Keratinocyte (primary cell): ENCODE measurements at places on chromosomes 2 and 18. TPM values are rescaled to one million over a fixed set of nuclear protein-coding genes. Genes with fewer than 3 reads are reported as not detected.
A peak's percentile ranks its signal among the peaks of the same experiment; 100 is the strongest.

DNA sequence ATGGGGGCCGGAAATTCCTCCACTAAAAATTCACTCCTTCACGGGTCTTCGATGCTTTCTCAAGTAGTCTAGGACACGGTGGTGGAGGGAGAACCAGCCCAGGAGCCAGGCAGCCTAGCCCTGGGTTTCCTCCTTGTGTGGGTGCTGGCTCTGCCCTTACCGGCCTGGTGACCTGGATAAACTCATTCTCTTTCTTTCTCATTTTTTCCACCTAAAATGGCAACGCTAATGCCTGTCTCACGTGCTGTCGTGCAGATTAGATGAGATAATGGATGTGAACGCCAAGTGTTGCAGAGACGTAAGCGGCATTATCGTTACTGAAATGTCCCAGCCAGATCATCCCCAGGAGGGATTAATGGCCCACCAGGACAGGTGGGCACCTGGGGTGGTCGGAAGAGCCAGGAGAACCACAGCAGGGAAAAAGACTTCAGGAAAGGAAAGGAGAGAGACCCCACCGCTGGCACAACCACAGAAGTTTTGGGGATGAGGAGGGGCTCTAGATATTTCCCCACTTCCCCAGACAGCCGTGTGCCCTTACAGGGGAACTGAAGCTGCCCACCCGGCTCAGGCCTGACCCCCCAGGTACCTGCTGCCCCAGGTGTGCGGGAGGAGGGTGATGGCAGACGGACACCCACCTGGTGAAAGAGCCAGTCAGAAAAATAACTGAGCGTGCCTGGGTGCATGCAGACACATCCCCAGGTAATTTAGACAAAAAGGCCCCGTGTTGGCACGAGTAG is 100.8 kb upstream of the ASAP2 start:
- H3K4me3 ChIP-seq, result no peak overlapping the region
- no peaks in the 10 kb centered on the region for H3K27me3 ChIP-seq
- no peak overlapping the region for H3K27ac ChIP-seq
- peaks cover 37% of the 10 kb centered on the region for H3K4me1 ChIP-seq
- DNase-seq, result no peak
- no peaks in the 10 kb centered on the region for H3K36me3 ChIP-seq

The HOXD13 gene
- not detected in 3 replicates for polyA plus RNA-seq

The CTNNA2 gene
- polyA plus RNA-seq, result not detected in 3 replicates

The MBOAT2 gene
- 64.2 to 121 TPM (median 79.7 TPM) in 3 replicates for polyA plus RNA-seq

GRCh38 chr2:192391041-192391440 is 196.3 kb upstream of the TMEFF2 start:
- no peak overlapping the region for H3K27ac ChIP-seq
- H3K27me3 ChIP-seq, result no peaks in the 10 kb centered on the region
- no peak for DNase-seq

- DNase-seq, result no peak
- H3K4me3 ChIP-seq, result no peak overlapping the region
- H3K27ac ChIP-seq, result no peak overlapping the region
- no peaks in the 10 kb centered on the region for H3K4me1 ChIP-seq
These were observed 26.9 kb downstream of the DNAH7 start for GRCh38 chr2:196041786-196042185.

GRCh38 chr18:75036917-75037688 is 171.8 kb downstream of the PTGR3 start:
- H3K27me3 ChIP-seq, result no peaks in the 10 kb centered on the region
- no peak overlapping the region for H3K4me3 ChIP-seq
- H3K36me3 ChIP-seq, result no peaks in the 10 kb centered on the region
- no peaks in the 10 kb centered on the region for H3K4me1 ChIP-seq
- H3K27ac ChIP-seq, result no peak overlapping the region
- no peak for DNase-seq

DNA sequence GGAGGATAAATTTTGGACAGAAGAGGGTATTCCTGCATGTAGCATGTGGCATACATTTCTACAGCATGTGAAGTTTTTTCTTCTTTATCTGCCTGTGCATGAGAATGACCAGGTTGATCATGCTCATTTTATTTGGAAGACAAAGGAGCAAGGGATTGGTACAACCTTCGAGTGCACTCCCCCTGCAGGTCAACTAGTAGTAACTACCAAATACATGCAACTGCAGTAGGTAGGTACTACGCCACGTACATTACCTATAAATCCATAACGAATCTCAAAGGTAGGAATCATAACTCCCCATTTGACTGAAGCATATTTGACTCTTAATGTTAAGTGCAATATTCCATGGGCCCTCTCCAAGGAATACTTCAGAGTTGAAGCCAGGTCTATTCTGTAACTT is 763.9 kb downstream of the TSN start:
- H3K36me3 ChIP-seq, result no peaks in the 10 kb centered on the region
- H3K4me3 ChIP-seq, result no peak overlapping the region
- no peak for DNase-seq
- no peaks in the 10 kb centered on the region for H3K27me3 ChIP-seq

The GAL3ST2 gene
- 0.05 TPM in 1 of 3 replicates, not detected in the others for polyA plus RNA-seq

The ECEL1 gene
- polyA plus RNA-seq, result not detected in 3 replicates

GRCh38 chr2:120486946-120487345 is 141.0 kb downstream of the INHBB start:
- no peak overlapping the region for H3K27ac ChIP-seq
- no peak overlapping the region for H3K4me3 ChIP-seq
- peaks cover 9% of the 10 kb centered on the region for H3K4me1 ChIP-seq
- DNase-seq, result no peak

- H3K27me3 ChIP-seq, result no peaks in the 10 kb centered on the region
- H3K27ac ChIP-seq, result no peak overlapping the region
- H3K36me3 ChIP-seq, result no peaks in the 10 kb centered on the region
- H3K4me1 ChIP-seq, result peaks cover 34% of the 10 kb centered on the region
- no peak overlapping the region for H3K4me3 ChIP-seq
- no peak for DNase-seq
These were observed 317.3 kb upstream of the THUMPD2 start for GRCh38 chr2:40096360-40096759.

DNA sequence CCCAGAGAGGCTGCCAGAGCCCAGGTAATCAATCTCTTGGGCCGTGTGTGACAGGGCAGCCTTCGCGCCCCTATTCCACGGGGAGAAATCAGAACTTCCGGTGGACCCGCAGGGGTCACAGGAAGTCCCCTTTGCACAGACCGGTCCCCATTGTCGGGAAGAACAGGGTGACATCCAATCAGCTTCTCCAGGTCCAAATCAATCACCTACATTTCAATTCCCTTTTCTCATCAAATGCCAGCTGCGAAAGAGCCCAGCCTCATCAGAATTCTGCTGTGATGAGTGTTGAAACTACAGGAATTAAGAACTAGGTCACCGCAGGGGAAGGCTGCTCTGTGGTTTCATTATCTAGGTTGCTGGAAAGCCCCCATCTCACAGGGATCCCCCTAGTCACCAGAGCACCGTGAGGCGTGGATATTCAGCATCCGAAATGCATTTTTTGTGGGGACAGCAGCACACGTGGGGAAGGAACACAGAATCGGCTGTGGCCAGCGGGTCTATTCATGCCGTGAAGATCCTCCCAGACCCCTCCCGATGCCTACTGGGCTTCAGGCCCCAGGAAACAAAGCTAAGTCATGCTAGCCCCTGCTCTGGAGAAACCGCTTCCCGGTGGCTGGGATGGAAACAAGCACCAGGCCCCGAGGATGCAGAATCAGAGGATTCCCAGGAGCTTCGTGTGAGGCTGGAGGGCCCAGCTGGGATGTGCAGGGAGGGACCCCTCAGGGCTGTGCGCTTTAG is 193.7 kb upstream of the ID2 start:
- H3K4me1 ChIP-seq, result no peaks in the 10 kb centered on the region
- no peak overlapping the region for H3K27ac ChIP-seq
- H3K4me3 ChIP-seq, result no peak overlapping the region
- no peaks in the 10 kb centered on the region for H3K27me3 ChIP-seq
- no peak for DNase-seq

DNA sequence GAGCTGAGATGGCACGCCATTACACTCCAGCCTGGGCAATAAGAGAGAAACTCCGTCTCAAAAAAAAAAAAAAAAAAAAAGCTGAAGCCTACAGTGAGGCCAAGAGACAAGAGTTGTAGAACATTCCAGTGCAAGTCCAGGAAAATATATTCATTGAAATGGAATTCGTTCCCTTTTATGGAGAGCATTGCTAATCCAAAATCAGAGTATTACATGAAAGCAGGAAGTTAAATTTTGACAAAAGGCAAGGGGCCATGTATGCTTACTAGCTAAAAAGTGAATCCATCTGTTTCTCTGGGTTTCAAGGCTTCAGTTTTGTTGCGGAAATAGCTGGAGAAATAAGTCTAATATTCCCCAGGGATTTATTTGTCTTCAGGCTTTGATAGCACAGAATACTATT is 471.7 kb downstream of the THSD7B start:
- no peaks in the 10 kb centered on the region for H3K4me1 ChIP-seq
- no peak overlapping the region for H3K27ac ChIP-seq
- H3K27me3 ChIP-seq, result no peaks in the 10 kb centered on the region
- DNase-seq, result no peak

- peaks cover 30% of the 10 kb centered on the region for H3K4me1 ChIP-seq
- H3K36me3 ChIP-seq, result no peaks in the 10 kb centered on the region
- no peaks in the 10 kb centered on the region for H3K27me3 ChIP-seq
- H3K27ac ChIP-seq, result peak overlapping the region; percentile 70
- no peak overlapping the region for H3K4me3 ChIP-seq
- DNase-seq, result no peak
These were observed 26.0 kb downstream of the EIF2AK3 start for GRCh38 chr2:88601286-88601685.

The DYSF gene
- polyA plus RNA-seq, result 8.2 to 20.6 TPM (median 12.9 TPM) in 3 replicates

The PSME4 gene
- 45.8 to 59.4 TPM (median 46.2 TPM) in 3 replicates for polyA plus RNA-seq

The TTC39C gene
- 13.3 to 26.8 TPM (median 25.0 TPM) in 3 replicates for polyA plus RNA-seq

DNA sequence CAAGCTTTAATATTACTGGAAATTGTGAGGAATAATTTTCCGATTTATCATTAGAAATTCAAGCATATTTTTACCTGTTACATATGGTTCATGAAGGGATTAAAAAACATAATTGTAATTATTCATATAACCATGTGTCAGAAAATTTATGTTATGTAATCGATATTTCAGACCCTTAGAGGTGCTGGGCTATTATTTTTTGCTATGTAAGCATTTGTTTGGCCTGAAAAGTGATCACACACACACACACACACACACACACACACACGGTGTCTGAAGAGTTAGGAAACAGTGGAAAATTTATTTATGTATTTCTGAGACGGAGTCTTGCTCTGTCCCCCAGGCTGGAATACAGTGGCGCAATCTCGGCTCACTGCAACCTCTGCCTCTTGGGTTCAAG is 375.5 kb downstream of the PTH2R start:
- H3K36me3 ChIP-seq, result no peaks in the 10 kb centered on the region
- DNase-seq, result no peak
- no peaks in the 10 kb centered on the region for H3K27me3 ChIP-seq
- H3K27ac ChIP-seq, result no peak overlapping the region

- no peak for DNase-seq
- H3K4me1 ChIP-seq, result no peaks in the 10 kb centered on the region
- peaks cover 2% of the 10 kb centered on the region for H3K27me3 ChIP-seq
- no peak overlapping the region for H3K4me3 ChIP-seq
- no peaks in the 10 kb centered on the region for H3K36me3 ChIP-seq
These were observed 164.0 kb downstream of the GRB14 start for GRCh38 chr2:164457271-164457670.

DNA sequence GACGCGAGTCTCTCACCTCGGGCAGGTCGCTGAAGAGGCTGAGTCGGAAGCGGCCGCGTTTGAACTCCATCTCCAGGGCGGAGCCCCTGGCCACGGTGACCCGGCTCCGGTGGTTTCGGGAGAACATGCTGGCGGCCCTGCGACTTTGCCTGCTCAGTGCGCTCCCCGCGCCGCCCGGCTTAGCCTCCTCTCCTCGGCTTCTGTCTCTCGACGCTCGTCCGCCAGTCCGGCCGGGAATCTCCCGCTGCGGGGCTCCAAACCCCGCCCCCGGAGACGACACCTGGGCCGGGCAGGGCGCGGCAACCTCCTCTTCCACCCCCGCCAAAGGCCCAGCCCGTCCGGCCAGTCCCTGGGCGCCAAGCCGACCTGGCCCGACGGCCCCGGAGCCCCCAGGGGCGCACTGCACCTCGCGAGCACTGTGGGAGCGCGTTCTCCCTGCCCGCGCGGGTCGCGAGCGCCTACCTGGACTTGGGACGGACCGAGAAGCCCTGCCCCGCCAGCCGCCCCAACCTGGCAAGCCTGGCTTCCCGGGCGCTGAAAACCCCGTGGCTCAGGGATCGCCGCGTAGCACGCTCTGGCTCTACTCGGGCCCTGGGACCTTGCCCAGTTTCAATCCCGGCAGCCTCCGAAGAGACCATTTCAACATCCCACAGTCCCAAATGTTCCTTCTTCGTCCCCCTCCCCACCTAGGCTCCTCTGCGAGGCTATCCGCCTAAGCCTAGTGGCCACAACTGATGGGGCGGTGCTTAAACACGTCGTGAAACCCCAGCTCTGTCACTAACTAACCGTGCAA is at the start of gene RTKN:
RTKN (minus strand) TSS at position 248 of the 793 bp plus-strand sequence; CDS start at position 127, 121 bp downstream.
- H3K4me1 ChIP-seq, result peaks cover 33% of the 10 kb centered on the region
- peak within 1 kb of the TSS; percentile 93 for H3K27ac ChIP-seq
- no peaks in the 10 kb centered on the region for H3K27me3 ChIP-seq

The CACNB4 gene
- 0.08 to 0.82 TPM (median 0.30 TPM) in 3 replicates for polyA plus RNA-seq

DNA sequence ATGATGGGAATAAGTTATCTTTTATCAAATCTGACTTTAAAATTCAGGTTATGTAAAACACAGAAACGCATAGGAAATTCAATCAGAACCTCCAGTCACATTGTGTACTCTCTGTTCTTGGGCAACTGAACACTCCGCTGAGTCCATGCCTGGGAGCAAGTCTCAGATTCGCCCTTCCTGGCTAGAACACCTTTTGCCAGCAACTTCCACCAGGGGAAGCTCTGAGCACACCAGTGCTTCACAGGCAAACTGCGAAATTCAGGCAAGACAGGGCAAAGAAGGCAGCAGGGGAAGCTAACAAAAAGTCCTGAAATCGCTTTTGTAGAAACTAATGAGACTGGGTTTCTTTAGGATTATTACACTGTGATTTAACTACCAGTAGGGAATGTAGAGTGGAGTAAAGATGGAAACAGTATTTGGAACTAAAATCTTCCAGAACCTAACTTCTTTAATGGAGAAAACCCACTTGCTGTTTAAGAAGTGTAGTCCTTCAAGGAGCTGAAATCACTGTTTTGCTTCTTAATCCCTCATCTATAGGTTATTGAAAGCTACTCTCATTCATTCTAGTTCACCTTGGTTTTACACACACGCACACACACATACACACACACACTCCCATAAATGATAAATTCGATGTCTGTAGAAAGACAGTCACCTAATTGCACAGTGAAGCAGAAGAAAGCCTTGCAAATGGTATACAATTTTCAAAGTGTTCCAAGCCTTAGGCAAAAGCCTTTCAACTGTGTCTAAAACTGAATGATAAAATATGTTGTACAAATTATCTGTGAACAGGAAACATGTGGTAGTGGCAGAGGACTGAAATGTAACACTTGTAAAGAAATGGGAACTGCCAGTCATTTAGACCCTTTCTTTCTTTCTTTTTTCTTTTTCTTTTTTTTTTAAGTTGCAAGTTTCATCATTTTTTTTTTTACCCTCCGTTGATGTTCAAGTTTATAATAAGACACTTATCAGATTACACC is 214.5 kb downstream of the TMEM182 start:
- H3K27ac ChIP-seq, result no peak overlapping the region
- H3K4me3 ChIP-seq, result no peak overlapping the region
- peak; percentile 0 for DNase-seq
